ENCODE measurements at places on chromosomes 1 and 21.

DNA sequence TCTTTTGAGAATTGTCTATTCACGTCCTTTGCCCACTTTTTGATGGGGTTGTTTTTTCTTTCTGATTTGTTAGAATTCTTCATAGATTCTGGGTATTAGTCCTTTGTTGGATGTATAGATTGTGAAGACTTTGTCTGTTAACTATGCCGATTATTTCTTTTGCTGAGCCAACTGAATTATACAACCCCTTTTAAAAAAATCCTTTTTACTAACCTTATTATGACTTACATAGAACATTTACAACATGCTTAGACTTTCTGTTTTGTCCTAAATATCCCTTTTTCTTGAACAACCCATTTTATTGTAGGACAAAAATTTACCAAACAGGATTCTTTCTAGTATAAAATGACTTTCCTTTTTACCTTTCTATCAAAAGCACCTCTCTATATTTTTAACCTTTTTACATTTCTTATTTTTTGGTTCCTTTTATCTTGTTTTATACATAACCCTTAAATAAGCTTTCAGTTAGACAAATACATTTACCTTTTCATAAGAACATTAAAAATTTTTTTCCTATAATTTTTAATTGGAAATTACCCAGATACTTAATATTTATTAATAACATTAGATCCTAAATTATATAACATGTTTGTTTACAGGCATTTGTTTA is 70.4 kb upstream of the TTLL7 start:
- DNase-seq: no peak

GRCh38 chr1:233299450-233299849 is 3.9 kb upstream of the PCNX2 start:
- no peak for DNase-seq

- DNase-seq: no peak
These were observed 220.0 kb downstream of the TM2D1 start for GRCh38 chr1:61504852-61505390.

DNA sequence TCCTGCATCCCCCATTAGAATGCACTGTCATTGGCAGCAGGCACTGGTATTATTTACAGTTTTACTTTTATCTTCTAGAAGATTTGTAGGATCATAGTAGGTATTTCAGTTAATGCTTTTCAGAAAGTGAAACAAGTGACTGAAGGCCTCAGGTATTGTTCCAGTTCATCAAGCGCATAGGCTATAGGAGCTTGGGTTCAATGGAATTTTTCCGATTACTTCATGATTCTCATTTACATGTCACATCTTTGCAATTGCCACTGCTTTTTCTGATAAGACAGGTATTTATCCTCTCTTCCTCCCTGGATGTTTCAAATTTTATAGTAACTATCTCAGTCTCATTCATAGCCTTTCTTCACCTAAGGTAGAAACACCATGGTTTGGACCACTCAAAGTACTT is 161.3 kb downstream of the NTPCR start:
- DNase-seq: no peak

GRCh38 chr1:89802051-89802450 is 18.8 kb upstream of the LRRC8D start:
- DNase-seq: no peak

GRCh38 chr1:95974586-95974985 is 740.6 kb downstream of the RWDD3 start:
- no peak for DNase-seq

DNA sequence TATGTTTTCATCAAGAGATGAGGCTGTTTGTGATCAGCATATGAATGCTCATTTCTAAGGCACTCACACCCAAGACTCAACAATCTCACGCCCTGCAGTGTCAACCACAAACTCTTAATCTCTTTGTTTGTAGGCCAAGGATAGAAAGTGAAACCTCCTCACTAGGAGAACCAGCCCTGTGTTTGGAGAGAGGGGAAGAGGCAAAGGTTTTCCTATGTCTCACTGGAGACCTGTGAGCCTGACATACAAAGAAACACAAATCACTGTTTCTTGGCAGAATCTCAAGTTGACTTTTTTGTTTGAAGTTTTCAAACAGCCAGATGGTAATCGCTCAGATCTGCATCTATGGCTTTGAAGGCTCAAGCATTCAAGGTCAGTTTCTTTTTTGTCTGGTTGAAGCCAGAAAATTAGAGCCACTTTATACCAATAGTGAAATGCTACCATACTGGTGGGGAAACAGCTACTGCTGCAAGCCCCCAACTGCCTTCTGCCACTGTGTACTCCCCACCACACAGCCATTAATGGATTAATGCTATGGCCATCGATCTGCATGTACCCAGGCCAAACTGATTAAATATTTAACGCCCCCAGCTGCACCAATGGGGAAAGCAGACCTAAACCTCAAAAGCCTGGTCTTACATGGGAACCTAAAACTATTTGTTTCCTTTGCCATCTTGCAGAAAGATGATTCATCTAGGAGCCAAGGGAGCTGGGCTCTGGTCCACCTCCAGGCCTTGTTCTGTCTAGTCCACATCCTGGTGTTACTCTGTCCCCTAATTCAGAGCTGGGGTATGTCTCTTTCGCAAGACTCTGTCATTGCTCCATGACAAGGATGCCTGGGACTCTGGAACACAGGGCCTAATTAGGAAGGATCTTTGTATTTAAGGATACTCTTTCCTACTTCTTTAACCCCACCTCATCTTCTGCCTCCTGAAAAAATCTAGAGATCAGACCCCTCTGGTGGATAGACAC is 16.3 kb downstream of the PDZK1 start:
- DNase-seq: peak; percentile 73

GRCh38 chr1:168135921-168136708 is 615 bp downstream of the GPR161 start:
- no peak for DNase-seq

- DNase-seq: no peak
These were observed 76.5 kb downstream of the S1PR1 start for GRCh38 chr1:101313356-101313755.

GRCh38 chr1:173507205-173507846 is 30.2 kb downstream of the PRDX6 start:
- no peak for DNase-seq
